Activated effector memory CD4-positive, alpha-beta T cell treated with anti-CD3 and anti-CD28 coated beads, Interleukin-2, amount 50 U/mL, for 16 hours (primary cell): ENCODE measurements at places on chromosomes 5 and 9.

GRCh38 chr5:104947076-104947475 is 1384.5 kb upstream of the NUDT12 start:
- no peak for DNase-seq

DNA sequence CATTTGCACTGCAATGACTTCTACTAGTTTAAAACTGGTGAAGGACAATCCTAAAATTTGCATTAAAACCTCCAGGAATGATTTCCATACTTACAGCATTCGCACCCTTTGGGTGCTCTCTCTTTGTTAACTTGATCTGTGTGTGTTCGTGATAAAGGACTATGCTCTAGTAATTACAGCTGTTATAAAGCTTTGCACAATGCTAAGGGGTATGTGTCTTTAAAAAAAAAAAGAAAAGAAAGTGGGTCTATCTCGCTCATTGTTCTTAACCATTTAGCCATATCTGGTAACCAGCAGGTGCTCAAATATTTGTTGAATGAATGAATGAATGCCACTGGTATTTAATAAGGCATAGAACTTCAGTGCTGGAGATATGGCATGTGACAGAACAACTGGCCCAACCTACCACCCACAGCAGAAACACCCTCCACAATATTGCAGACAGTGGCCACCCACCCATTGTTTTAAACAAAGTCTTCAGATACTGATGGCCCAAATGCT is 8.7 kb downstream of the TRIM36 start:
- DNase-seq, result no peak

DNA sequence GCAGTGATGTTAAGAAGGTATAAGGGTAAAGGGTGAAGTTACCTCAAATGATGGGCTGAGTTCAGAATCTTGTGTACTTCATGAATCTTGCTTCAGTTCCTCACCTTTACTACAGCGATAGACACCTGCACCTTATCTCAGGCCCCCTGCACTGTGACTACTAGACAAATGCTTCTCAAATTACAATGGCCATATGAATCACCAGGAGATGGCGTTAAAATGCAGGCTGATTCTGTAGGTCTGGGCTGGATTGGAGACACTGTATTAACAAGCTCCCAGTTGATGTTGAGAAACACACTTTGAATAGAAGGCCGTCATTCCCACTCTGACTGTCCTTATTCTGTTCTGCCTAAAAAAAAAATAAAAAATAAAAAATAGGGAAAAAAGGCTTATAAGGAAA is 29.8 kb downstream of the TARS1 start:
- no peak for DNase-seq

GRCh38 chr5:100406640-100407039 is 128.5 kb upstream of the FAM174A start:
- DNase-seq, result no peak

DNA sequence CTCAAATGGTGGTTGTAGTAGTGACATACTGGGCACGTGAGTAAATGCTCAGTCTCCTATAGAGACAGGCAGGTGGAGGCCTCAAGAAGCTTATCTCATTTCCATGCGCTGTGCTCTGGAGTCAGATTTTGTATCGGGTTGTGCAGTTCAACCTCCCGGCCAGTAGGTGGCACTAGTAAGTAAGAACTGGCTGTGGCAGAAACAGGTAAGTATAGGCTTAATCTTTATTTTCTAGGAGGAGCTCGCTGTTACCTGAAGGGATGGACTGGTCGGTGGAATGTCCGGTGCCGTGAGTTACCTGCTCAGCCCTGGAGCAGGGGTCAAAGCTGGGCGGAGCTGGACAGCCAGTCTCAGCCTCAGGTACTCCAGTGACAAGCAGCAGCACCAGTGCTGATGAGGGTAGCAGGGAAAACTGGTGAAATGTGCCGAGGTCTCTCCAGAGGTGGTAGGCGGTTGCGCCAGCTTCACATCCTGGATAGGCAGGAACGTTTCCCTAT is 880.1 kb upstream of the SEMA6A start:
- DNase-seq, result peak; percentile 72
